ENCODE measurements at places on chromosomes 11 and 22.

GRCh38 chr22:49475253-49475652 is 352.4 kb downstream of the BRD1 start:
- DNase-seq = no peak

GRCh38 chr11:62419314-62419929 is 589 bp downstream of the SCGB1A1 start:
- DNase-seq = no peak

- no peak for DNase-seq
Measured at GRCh38 chr22:21622919-21623647, 6.7 kb downstream of the YDJC start.

GRCh38 chr11:84501750-84502149 is 1125.4 kb downstream of the DLG2 start:
- no peak for DNase-seq

- no peak for DNase-seq
Measured at GRCh38 chr11:68598816-68599653, 85.3 kb upstream of the GAL start.

DNA sequence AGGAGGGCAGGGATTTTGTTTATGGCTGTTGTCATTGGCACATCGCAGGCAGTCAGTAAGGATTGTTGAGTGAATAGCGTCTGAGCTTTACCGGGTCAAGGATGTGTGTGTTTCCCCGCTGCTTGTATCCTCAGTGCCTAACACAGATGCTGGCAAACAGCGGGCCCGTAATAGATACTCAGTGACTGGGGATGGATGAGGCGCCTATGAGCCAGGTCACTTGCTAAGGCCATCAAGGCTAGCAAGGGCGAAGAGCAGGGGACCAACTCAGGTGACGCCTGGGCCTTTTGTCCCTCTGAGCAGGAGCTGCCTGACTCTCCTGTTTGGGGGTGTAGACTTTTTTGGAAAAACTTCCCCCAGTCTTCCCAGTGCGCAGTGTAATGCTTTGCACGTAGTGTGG is 118.1 kb downstream of the HIPK3 start:
- no peak for DNase-seq

DNA sequence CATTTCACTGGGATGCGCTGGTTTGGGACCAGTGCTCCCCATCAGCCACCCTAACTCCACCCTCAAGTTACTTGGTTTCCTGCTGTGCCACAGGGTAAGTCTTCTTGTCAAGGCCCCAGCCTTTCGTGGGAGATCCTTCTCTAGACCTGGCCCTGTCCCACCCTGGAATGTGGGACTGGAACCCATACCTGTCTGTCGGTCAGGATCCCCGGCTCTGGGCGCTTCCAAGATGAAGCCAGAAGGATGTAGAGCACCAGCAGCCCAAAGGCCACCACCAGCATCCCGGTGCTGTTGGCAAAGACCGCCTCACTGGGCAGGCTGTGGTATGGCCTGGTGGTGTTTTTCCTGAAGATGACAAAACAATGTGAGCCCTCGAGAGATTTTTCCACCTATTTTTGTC is 10.9 kb downstream of the CYB561A3 start:
- no peak for DNase-seq
